ENCODE measurements at places on chromosomes 13 and 19.
A peak's percentile ranks its signal among the peaks of the same experiment; 100 is the strongest.

- DNase-seq: no peak
These were observed 86.8 kb upstream of the SCEL start for GRCh38 chr13:77448689-77449088.

GRCh38 chr13:106498158-106498557 is 37.3 kb downstream of the EFNB2 start:
- DNase-seq: no peak

- DNase-seq: no peak
These were observed 6.0 kb downstream of the COX6B2 start for GRCh38 chr19:55348317-55349034.

- DNase-seq: no peak
These were observed 692.6 kb upstream of the SLITRK1 start for GRCh38 chr13:84574851-84575250.

DNA sequence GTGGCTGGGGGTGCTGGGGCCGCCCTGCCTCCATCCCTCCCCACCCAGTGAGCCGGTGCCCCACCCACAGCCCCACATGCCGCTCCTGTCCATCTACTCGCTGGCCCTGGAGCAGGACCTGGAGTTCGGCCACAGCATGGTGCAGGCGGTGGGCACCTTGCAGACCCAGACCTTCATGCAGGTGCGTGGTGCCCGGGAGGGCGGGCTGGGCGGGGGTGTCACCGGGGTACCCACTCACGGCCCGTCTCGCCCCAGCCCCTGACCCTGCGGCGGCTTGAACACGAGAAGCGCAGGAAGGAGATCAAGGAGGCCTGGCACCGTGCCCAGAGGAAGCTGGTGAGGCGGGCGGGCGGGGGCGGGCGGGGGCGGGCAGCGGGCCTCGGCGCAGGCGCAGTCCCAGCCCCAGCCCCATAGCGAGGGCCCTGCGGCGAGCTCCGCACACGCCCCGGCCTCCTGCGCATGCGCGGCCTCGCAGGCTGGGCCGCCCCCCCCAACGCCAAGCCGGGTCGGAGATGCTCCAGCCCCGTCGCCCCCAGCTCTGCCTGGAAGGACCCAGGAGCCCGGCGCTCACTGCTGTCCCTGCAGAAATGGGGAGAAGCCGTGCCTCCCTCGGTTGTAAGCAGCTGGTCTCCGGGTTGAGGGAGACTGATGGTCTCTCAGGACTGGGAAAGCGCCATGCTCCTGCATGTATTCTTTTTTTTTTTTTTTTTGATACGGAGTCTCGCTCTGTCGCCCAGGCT is 7.7 kb downstream of the ARHGAP45 start:
- peak; percentile 69 for DNase-seq

- no peak for DNase-seq
These were observed 54.5 kb downstream of the DNAJC15 start for GRCh38 chr13:43077906-43078305.

GRCh38 chr19:11288349-11288748 is 7.6 kb upstream of the TSPAN16 start:
- no peak for DNase-seq

- DNase-seq: no peak
These were observed 412.4 kb downstream of the SUCLA2 start for GRCh38 chr13:47588676-47589075.

- DNase-seq: peak; percentile 86
These were observed at the start of gene PRR12 for GRCh38 chr19:49590971-49591730. Gene PRR12, plus strand, starts transcription at chr19:49591182. Its CDS starts 473 bp downstream, at chr19:49591655.

Measured in HuH-7 (cell line).